ENCODE measurements at places on chromosomes 5 and 9. TPM values are rescaled to one million over a fixed set of nuclear protein-coding genes. Genes with fewer than 3 reads are reported as not detected.

- no peaks in the 10 kb centered on the region for H3K36me3 ChIP-seq
- DNase-seq: no peak
- H3K4me3 ChIP-seq: no peak overlapping the region
- H3K27me3 ChIP-seq: peaks cover 8% of the 10 kb centered on the region
- no peak overlapping the region for H3K27ac ChIP-seq
Measured at GRCh38 chr5:180602481-180603075, 11.3 kb upstream of the SCGB3A1 start.

DNA sequence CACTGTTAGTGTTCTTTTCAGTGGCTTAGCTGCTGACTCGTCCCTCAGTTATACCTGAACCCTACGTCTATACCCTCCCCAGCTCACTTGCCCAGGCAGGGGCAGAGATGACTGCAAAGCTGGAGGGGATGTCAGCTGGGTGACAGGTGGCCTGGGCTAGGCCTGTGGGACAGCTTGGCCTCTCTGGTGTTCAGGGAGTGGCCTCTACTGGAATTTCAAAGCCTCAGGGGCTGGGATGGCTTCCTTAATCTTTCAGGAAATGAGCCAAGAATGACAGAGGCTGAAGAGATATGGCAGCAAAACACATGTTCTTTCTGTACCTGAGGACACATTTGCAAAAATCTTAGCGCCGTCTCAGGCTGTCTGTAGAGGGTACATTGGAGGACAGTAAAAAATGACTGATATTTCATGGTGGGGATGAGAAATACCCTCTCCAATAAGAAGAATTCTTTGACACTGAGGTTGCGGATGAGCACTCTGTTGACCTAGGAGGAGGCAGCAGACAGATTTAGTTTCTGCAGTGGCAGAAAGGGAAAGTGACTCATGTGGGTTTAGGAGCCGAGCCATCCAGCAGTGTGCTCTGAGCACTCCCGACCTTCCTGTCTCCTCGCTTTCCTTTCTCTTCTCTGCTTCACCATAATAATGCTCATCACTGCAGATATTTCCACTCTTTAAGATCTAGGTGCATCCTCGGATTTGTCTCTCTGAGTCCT is 54.4 kb downstream of the ENTREP1 start:
- DNase-seq: no peak
- no peaks in the 10 kb centered on the region for H3K4me1 ChIP-seq
- H3K36me3 ChIP-seq: no peaks in the 10 kb centered on the region
- peaks cover 7% of the 10 kb centered on the region for H3K27me3 ChIP-seq
- H3K4me3 ChIP-seq: no peak overlapping the region
- no peak overlapping the region for H3K27ac ChIP-seq

GRCh38 chr9:115972843-115973595 is 180.6 kb upstream of the PAPPA start:
- H3K27me3 ChIP-seq: no peaks in the 10 kb centered on the region
- no peak for DNase-seq
- no peak overlapping the region for H3K4me3 ChIP-seq
- H3K36me3 ChIP-seq: no peaks in the 10 kb centered on the region
- no peaks in the 10 kb centered on the region for H3K4me1 ChIP-seq

GRCh38 chr5:5588386-5588785 is 165.9 kb downstream of the ICE1 start:
- no peak overlapping the region for H3K27ac ChIP-seq
- H3K4me1 ChIP-seq: no peaks in the 10 kb centered on the region
- H3K4me3 ChIP-seq: no peak overlapping the region
- H3K36me3 ChIP-seq: no peaks in the 10 kb centered on the region
- DNase-seq: no peak

DNA sequence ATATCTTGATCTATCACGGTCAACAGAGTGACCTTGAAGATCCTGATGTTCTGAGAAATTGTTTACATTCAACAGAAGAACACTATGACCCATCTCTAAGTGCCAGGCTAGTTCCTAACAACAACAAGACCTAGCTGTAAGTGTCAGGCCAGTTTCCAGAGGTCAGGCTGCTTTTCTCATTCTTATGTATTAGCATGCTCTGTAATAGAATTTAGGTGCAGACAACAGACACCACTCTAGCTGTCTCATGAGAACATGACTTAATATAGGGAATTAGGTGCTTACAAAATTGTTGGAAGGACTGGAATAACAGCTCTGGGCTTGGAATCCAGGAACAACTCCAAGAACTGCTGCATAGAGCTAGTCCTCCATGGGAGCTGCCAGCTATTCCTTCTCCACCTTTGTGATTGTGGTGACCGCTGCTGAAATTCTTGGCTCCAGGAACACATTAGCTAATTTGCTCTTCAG is 138.7 kb downstream of the SNX18 start:
- DNase-seq: no peak
- no peak overlapping the region for H3K27ac ChIP-seq
- peaks cover 16% of the 10 kb centered on the region for H3K4me1 ChIP-seq
- H3K36me3 ChIP-seq: no peaks in the 10 kb centered on the region

- DNase-seq: no peak
- no peak overlapping the region for H3K4me3 ChIP-seq
- no peaks in the 10 kb centered on the region for H3K36me3 ChIP-seq
- peaks cover 42% of the 10 kb centered on the region for H3K4me1 ChIP-seq
- no peak overlapping the region for H3K27ac ChIP-seq
- H3K27me3 ChIP-seq: no peaks in the 10 kb centered on the region
Measured at GRCh38 chr9:109109967-109110328, 9.8 kb downstream of the TMEM245 start.

GRCh38 chr9:88926781-88927505 is 64.3 kb upstream of the S1PR3 start:
- peaks cover 60% of the 10 kb centered on the region for H3K4me1 ChIP-seq
- H3K27ac ChIP-seq: peak overlapping the region; percentile 72
- no peaks in the 10 kb centered on the region for H3K27me3 ChIP-seq
- DNase-seq: no peak

GRCh38 chr9:87494970-87495471 is 2.6 kb upstream of the DAPK1 start:
- H3K4me1 ChIP-seq: peaks cover 6% of the 10 kb centered on the region
- no peak overlapping the region for H3K4me3 ChIP-seq
- H3K27me3 ChIP-seq: peaks cover 36% of the 10 kb centered on the region

DNA sequence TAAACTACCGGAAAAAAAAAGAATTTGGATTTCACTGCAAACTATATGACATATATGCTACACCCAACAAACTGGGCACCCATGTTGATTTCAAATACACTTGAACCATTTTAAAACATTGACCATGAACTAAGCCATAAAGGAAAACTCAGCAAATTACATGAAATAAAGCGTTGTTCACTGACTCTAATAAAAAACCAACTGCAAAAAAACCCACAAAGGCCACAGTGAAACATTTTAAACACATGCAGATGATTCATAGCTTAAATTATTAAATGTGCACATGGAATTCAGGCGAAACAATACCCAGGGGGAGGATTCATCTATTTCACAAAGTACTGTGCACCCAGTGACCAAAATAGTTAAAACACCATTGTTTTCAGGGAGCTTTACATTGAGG is 33.3 kb downstream of the MTRR start:
- peaks cover 44% of the 10 kb centered on the region for H3K36me3 ChIP-seq
- H3K4me3 ChIP-seq: no peak overlapping the region
- H3K27ac ChIP-seq: no peak overlapping the region
- no peaks in the 10 kb centered on the region for H3K4me1 ChIP-seq
- no peaks in the 10 kb centered on the region for H3K27me3 ChIP-seq

GRCh38 chr5:33361781-33362180 is 79.0 kb upstream of the TARS1 start:
- DNase-seq: no peak
- peaks cover 16% of the 10 kb centered on the region for H3K4me1 ChIP-seq
- H3K27me3 ChIP-seq: no peaks in the 10 kb centered on the region
- H3K4me3 ChIP-seq: no peak overlapping the region

- H3K36me3 ChIP-seq: no peaks in the 10 kb centered on the region
- peaks cover 5% of the 10 kb centered on the region for H3K27me3 ChIP-seq
- H3K4me3 ChIP-seq: no peak overlapping the region
Measured at GRCh38 chr5:90161414-90161813, 248.1 kb downstream of the CETN3 start.

DNA sequence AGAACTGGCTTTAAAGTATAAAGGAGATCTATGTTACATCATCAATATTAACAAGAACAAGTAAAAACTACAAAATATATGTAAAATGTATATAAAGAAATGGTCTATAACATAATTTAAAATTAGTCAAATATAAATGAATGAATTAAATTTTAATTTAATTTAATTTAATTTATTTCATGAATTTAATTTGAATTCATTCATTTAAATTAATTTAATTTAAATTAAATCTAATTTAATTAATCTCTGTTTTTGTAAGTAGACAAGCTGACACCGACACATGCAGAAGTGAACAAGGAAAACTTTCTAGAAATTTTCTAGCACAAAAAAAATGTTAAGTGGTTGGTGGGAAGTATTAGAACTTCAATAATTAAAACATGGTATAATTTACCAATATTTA is 10.8 kb upstream of the PRDM9 start:
- H3K27ac ChIP-seq: no peak overlapping the region
- H3K4me1 ChIP-seq: no peaks in the 10 kb centered on the region
- H3K27me3 ChIP-seq: no peaks in the 10 kb centered on the region
- no peak overlapping the region for H3K4me3 ChIP-seq
- no peak for DNase-seq
- H3K36me3 ChIP-seq: no peaks in the 10 kb centered on the region

GRCh38 chr5:165370233-165370632 is 1864.8 kb downstream of the MAT2B start:
- no peak for DNase-seq
- no peaks in the 10 kb centered on the region for H3K36me3 ChIP-seq
- no peak overlapping the region for H3K4me3 ChIP-seq
- no peak overlapping the region for H3K27ac ChIP-seq

The PROB1 gene
- 2.5 TPM for polyA plus RNA-seq

The PCDHB12 gene
- polyA plus RNA-seq: not detected

The DOCK2 gene
- polyA plus RNA-seq: 115 TPM

The SCGB3A2 gene
- polyA plus RNA-seq: not detected

The SPOCK1 gene
- polyA plus RNA-seq: not detected

The MXD3 gene
- polyA plus RNA-seq: 0.93 TPM

The TAS2R1 gene
- not detected for polyA plus RNA-seq

The CCDC112 gene
- 7.2 TPM for polyA plus RNA-seq

The PCDH1 gene
- not detected for polyA plus RNA-seq

The NDOR1 gene
- polyA plus RNA-seq: 8.9 TPM

The UBE2QL1 gene
- not detected for polyA plus RNA-seq

Measured in naive B cell (primary cell).